Small intestine (tissue), 16 donors: ENCODE measurements at places on chromosomes 16 and 17.

DNA sequence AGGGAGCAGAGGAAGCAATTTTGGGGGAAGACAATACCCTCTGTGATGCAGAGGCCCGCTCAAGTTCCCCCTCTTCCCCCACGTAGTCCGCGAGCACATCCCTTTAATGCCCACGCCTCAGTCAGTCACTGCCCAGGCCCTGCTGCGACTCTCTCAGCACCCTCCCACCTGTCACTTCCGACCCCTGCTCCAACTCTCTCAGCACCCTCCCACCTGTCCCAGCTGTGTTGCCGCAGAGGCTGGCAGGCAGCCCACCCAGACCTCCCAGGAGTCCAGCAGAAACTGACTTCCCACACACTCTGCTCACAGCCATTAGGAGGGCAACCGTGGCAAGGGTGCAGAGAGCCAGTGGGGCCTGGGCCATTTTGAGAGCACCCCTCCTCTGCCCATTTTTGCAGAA lies 92.7 kb downstream of the WSCD1 start:
- no peaks in the 10 kb centered on the region for H3K27me3 ChIP-seq
- no peak overlapping the region for H3K4me3 ChIP-seq
- no peak overlapping the region for H3K27ac ChIP-seq
- H3K36me3 ChIP-seq: no peaks in the 10 kb centered on the region

DNA sequence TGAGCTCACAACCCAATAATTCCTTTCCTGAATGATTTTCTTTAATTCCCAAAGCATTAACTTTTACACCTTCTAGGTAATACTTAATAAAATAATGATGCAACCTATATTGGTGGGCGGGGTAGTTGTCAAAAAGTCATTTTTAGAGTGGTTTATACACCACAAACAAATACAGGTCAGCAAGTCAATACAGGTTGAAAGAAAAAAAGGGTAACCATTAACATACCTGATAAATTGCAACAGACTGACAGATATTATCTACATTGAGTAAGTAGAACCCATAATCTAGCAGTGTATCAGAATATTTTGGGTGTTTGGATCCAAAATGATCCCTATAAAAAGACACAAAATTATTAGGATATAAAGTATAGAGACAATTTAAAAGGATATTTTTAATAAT lies 39.3 kb downstream of the CHCT1 start:
- no peak overlapping the region for H3K27ac ChIP-seq
- DNase-seq: no peak
- H3K36me3 ChIP-seq: peaks cover 5% of the 10 kb centered on the region
- H3K27me3 ChIP-seq: no peaks in the 10 kb centered on the region

DNA sequence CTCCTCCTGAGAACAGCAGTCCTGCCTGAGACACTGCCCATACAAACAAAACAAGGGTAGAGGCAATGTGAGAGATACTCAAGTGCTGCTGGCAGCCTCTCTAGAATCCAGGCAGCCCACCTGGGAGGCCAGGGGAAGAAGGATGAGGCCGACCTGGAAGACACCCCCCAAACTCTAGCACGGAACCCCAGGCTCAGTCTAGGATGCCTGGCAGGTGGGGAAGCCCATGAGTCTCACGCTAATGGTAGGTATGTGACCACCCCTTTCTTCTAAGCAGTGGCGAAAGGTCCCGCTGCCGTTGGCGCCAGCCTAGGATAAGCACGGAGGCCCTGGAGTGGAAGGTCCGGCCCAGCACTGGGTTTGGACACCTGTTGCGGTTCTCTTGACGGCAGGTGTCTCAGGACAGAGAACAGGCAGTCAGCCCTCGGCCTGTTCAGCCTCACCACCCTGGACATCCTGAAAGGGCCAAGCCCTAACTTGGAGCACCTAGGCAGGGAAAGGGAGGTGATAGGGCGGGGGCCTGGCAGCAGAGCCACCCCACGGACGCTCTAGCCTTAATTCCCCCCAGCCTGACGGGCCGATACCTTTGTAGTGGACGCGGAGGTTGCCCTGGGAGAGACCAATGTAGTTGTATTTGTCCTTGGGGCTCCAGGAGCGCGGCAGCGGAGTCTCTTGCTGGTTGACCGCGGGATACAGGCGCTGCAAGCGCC lies 487 bp downstream of the RANBP10 start:
- H3K27me3 ChIP-seq: no peaks in the 10 kb centered on the region
- H3K36me3 ChIP-seq: peaks cover 4% of the 10 kb centered on the region
- peak overlapping the region; percentile 96 for H3K4me3 ChIP-seq
- no peak for DNase-seq

DNA sequence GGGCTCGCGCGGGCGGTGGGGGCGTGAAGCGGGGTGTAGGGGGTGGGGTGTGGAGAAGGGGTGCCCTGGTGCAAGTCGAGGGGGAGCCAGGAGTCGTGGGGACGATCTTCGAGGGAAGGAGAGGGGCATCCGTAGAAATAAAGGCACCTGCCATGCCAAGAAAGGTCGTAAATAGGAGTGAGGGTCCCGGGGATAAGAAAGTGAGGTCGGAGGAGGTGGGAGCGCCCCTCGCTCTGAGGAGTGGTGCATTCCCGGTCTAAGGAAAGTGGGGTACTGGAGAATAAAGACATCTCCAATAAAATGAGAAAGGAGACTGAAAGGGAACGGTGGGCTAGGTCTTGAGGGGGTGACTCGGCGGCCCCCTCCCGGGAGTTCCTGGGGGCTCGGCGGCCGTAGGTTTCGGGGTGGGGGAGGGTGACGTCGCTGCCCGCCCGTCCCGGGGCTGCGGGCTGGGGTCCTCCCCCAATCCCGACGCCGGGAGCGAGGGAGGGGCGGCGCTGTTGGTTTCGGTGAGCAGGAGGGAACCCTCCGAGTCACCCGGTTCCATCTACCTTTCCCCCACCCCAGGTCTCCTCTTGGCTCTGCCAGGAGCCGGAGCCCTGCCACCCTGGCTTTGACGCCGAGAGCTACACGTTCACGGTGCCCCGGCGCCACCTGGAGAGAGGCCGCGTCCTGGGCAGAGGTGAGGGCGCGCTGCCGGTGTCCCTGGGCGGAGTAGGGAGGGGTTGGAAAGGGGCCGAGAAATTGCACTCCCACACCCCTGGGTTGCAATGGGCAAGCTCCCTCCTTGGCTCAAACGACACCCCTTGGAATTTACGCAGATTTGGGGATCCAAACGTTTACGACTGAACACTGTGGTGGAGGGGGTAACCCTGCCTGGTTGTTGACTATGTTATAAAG lies 888 bp downstream of the CDH1 start:
- peak overlapping the region; percentile 95 for H3K27ac ChIP-seq
- peaks cover 15% of the 10 kb centered on the region for H3K27me3 ChIP-seq
- H3K4me1 ChIP-seq: peaks cover 43% of the 10 kb centered on the region
- DNase-seq: peak; percentile 85
- H3K36me3 ChIP-seq: no peaks in the 10 kb centered on the region

GRCh38 chr17:19728084-19728495 lies 11.7 kb upstream of the SLC47A2 start:
- no peaks in the 10 kb centered on the region for H3K36me3 ChIP-seq
- H3K4me1 ChIP-seq: peaks cover 3% of the 10 kb centered on the region
- H3K4me3 ChIP-seq: no peak overlapping the region
- DNase-seq: peak; percentile 68

- no peak overlapping the region for H3K27ac ChIP-seq
- peaks cover 4% of the 10 kb centered on the region for H3K27me3 ChIP-seq
- no peaks in the 10 kb centered on the region for H3K4me1 ChIP-seq
- H3K4me3 ChIP-seq: no peak overlapping the region
These were observed 201.0 kb upstream of the WSCD1 start for GRCh38 chr17:5869041-5869745.

- H3K36me3 ChIP-seq: no peaks in the 10 kb centered on the region
- no peaks in the 10 kb centered on the region for H3K4me1 ChIP-seq
- H3K4me3 ChIP-seq: no peak overlapping the region
- no peak for DNase-seq
- no peaks in the 10 kb centered on the region for H3K27me3 ChIP-seq
These were observed 185.4 kb upstream of the CDH11 start for GRCh38 chr16:65307286-65307685.

DNA sequence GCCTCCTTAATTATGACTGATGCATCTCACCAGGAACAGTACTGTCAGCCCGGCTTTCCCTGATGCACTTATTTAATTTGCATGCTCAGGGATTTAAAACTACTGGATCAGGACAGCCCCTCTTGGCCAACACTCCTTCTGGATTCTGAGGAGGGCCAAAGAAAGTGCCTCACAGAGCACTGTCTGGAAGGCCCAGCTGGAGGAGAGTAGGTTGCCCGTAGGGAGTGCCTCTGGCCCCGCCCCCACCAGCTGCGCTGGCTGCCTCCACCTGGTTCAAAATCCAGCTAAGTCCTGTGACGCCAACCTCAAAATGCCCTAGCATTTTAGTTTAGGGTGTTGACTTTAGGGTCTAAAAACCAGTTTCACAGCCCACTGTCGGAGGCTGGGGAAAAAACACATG lies 49.4 kb upstream of the SREBF1 start:
- peak; percentile 59 for DNase-seq
- H3K27me3 ChIP-seq: no peaks in the 10 kb centered on the region
- H3K4me1 ChIP-seq: peaks cover 4% of the 10 kb centered on the region
- no peak overlapping the region for H3K4me3 ChIP-seq
- H3K27ac ChIP-seq: no peak overlapping the region

DNA sequence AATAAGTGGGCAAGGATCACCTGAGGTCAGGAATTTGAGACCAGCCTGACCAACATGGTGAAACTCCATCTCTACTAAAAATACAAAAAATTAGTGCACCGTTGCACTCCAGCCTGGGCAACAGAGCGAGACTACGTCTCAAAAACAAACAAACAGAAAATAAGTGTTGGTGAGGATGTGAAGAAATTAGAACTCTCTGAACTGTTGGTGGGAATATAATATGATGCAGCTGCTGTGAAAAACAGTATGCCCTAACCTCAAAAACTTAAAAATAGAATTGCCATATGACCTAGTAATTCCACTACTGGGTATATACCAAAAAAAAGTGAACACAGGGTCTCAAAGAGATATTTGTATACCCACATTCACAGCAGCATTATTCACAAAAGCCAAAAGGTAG lies 26.1 kb downstream of the GLG1 start:
- no peaks in the 10 kb centered on the region for H3K36me3 ChIP-seq
- no peak overlapping the region for H3K4me3 ChIP-seq
- no peak for DNase-seq
- H3K27me3 ChIP-seq: no peaks in the 10 kb centered on the region
- H3K4me1 ChIP-seq: peaks cover 4% of the 10 kb centered on the region
- no peak overlapping the region for H3K27ac ChIP-seq

DNA sequence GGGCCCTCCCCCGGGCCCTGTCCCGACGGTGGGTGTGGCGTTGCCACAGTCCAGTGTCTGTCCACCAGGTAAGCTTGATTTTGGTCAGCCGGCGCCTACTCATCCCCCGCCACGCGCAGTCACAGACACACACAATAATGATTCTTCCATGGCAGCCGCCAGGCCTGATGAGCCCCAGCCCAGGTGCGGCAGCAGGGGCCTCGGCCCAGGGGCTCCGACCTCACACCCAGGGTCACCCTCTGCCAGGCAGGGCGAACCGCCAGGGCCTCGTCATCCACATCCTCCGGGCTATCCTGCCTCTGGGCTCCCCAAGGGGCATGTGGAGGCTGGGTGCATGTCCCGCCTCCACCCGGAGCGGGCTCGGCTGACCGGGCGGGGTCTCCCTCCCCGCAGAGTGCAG lies 7.5 kb downstream of the TPSG1 start:
- no peak overlapping the region for H3K27ac ChIP-seq
- no peak for DNase-seq
- H3K27me3 ChIP-seq: no peaks in the 10 kb centered on the region
- no peaks in the 10 kb centered on the region for H3K4me1 ChIP-seq

DNA sequence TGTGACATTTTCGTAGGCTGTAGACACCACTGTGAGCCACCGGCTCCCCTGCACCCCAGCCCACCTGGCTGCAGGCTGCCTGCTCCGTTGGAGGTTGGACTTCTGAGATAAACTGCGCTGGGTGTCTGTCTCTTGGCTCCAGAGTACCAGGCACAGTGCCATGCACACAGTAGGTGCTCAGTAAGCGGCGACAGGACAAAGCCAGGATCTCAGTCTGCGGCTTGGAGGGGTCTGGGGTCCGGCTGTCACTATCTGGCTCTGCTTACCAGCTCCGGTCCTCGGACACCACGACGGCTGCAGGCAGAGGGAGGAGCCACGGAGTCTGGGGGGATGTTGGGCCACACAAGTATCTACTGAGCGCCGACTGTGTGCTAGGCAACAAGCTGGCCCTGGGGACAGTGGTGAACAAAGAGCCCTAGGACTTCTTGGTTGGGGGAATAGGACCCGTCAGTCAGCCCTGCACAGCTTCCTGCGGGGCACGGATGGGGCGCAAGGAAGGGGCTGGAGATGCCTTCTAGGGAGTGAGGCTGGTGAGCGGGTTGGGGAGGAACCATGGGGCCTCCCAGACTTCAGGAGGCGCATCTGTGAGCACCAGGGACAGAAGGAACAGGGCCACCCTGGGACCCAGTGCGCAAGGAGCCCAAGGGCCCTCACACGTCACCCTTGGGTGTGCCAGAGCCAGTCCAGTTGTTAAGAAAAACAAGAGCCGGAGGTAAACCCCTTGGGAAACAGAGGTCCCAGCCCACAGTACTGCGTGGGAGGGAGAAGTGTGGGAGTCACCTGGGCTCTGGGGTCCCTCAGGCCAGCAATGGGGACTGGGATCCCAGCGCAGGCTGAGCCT lies 17.3 kb downstream of the JPH3 start:
- no peak overlapping the region for H3K27ac ChIP-seq
- H3K36me3 ChIP-seq: no peaks in the 10 kb centered on the region
- DNase-seq: no peak
- no peaks in the 10 kb centered on the region for H3K4me1 ChIP-seq
- no peak overlapping the region for H3K4me3 ChIP-seq
- H3K27me3 ChIP-seq: no peaks in the 10 kb centered on the region

DNA sequence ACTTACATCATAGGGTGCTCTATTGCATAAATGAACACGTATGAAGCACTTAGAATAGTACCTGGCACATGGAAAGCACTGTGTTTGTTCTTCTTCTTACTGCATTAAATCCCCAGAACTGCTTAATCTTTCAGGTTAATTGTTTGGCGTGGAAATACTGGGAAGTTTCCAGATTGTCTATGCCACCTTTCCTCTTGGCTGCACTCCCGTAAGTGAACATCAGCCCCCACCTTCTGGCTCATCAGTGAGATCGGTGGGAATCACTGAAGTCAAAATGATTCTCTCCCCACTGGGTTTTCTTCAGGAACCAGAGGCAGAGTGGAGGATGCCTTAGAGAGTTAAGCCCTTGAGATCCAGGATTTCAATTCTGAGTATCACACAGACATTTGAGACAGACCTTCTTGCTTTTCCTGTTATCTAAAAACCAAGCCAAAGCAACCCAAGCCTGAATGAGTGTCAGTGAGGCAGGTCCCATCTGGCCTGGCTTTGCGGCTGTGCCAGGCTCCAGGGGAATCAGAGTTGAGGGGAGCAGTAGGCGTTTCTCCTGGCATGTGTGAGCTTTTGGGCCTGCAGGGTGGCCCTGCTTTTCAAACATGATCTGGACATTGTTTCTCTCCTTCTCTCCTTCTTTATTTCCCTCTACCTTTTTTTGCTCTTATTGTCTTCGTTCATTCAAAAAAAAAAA lies 59.1 kb downstream of the OTOA start:
- no peak overlapping the region for H3K27ac ChIP-seq
- no peak for DNase-seq
- H3K4me3 ChIP-seq: no peak overlapping the region
- no peaks in the 10 kb centered on the region for H3K27me3 ChIP-seq

GRCh38 chr16:20611350-20611902 lies 35.3 kb upstream of the ACSM2B start:
- no peaks in the 10 kb centered on the region for H3K27me3 ChIP-seq
- no peaks in the 10 kb centered on the region for H3K36me3 ChIP-seq
- no peak for DNase-seq
- no peak overlapping the region for H3K4me3 ChIP-seq
- H3K27ac ChIP-seq: no peak overlapping the region

- H3K4me1 ChIP-seq: no peaks in the 10 kb centered on the region
- H3K36me3 ChIP-seq: no peaks in the 10 kb centered on the region
- H3K27ac ChIP-seq: no peak overlapping the region
These were observed 545.3 kb downstream of the XYLT1 start for GRCh38 chr16:16925432-16925831.
